ENCODE measurements at places on chromosomes 12 and 14.

GRCh38 chr12:124716208-124717130, 147.2 kb downstream of the SCARB1 start:
- no peak for DNase-seq

GRCh38 chr12:33988197-33988805, 34.0 kb upstream of the ALG10 start:
- DNase-seq = no peak

GRCh38 chr14:65491274-65491673, 78.7 kb downstream of the FUT8 start:
- no peak for DNase-seq

- DNase-seq = no peak
These were observed 25.6 kb downstream of the VPS37B start for GRCh38 chr12:122870163-122870842.

DNA sequence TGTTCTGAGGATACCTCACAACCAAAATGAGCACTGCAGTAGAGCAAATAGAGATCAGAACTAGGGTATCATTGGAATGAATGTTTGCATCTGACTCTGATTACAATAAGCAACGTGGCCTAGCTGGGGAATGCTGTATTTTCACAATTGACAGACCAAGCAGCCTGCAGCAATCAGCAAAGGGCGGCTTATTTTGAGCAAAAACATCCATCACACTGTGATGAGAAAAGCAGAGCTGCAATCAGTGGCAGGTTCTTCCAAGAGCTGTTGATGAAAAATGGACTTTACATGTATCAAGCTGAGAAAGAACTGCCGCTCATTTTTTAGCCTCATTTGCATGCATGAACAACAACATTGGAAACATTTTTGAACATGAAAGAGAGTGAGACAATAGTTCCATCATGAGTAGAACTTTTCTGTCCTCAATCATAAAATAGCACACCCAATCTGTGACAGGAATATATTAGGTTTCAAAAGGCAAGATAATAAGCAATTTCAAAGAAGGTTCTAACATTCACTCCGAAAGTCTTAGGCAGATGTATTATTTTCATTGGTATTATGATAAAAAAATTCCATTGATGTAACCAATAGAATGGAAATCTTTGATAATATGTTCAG, 249.7 kb upstream of the FBXO33 start:
- no peak for DNase-seq

DNA sequence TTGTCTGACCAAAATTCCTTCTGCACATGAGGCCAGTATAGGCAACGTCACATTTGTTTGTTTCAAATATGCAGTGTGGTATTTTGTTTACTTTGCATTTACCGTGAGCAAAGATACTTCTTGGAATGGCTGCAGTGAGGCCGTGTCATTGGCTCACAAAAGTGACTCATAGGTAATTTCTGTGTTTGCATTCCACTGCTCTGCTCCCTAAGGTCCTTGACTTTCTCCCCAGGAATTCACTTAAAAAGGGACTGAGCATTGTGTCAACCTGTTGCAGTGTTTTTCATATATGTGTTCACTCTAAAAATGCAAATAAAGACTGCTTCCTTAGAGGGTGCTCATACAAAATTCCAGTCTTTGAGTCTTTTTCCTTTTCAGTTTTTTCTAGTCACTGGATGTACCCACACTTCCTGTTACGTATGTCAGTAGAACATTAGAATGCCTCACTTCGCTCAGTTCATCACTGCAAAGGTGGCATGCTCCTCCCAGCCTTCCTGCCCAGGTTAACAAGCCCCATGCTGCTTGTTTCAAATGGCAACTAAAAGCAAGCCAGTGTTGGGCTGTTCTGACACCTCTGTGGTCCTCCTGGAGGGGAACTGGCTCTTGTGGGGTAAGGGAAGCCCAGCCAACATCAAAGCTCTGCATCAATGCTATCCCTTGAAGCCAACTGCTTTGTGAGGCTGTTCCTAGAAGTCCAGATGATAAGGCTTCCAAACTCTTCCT, 9.1 kb downstream of the C12orf76 start:
- no peak for DNase-seq

GRCh38 chr12:70982286-70982685, 61.7 kb upstream of the PTPRR start:
- no peak for DNase-seq

GRCh38 chr14:56751471-56751870, 58.8 kb downstream of the OTX2 start:
- no peak for DNase-seq

DNA sequence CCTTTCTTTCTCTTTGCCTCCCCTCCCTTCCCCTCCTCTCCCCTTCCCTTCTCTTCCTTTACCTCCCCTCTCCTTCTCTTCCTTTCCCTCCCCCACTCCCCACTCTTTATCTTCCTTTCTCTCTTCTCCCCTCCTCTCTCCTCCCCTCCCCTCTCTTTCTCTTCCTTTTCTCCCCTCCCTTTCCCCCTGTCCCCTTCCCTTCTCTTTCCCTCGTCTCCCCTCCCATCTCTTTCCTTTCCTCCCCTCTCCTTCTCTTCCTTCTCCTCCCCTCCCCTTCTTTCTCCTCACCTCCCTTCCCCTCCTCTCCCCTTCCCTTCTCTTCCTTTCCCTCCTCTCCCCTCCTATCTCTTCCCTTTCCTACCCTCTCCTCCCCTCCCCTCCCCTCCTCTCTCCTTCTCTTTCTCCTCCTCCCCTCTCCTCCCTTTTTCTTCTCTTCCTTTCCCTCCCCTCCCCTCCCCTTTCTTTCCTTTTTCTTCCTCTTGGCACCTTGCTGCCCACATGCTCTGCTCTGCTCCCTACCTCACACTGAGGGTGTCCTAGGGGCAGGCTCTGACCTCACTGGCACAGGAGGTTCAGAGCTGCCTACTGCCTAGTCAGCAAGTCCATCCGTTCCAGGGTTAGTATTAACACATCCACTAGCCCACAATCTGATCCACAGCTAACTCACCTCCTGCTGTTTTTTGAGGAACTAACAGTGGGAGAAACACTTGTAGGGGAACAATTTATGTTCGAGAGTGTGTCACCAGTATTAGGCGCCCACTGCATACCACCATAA, 101.0 kb downstream of the NUAK1 start:
- DNase-seq = no peak

Data from stimulated activated CD4-positive, alpha-beta T cell treated with anti-CD3 and anti-CD28 coated beads, TNF-alpha, amount 100 ng/mL, for 24 hours (primary cell).